ENCODE measurements at places on chromosomes 16 and 17. TPM values are rescaled to one million over a fixed set of nuclear protein-coding genes. Genes with fewer than 3 reads are reported as not detected.

DNA sequence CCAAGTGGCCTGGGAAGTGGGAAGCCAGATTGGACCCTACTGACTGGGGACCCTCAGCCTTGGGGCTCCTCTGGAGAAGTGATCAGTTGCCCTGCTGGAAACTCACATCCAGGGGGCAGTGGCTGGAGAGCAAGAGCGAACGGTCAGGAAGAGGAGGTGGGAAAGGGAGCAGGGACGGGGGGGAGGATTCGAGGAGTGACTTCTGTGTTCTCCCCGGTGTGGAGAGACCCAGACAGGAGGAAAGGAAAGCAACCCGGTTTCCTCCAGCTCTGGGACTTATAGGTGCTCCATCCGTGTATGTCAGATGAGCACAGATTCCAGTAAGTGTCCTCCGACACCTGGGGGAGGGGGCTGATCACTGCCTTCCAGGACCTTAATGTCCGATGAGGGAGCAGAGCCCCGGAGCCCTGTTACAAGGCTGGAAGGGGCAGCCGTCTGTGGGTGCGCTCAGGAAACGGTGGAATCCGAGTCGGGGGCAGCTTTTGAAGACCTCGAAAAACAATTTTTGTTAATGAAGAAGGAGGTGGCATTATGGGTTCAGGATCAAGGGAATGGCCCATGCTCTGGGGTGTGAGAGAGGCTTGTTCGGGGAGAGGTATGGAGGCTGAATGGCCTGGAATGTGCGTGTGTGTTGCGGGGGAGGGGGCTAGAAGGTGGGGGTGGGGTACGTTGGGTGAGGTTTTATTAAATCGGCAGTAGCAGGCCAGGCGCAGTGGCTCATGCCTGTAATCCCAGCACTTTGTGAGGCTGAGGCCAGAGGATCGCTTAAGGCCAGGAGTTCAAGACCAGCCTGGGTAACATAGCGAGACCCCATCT, 34.8 kb upstream of the NDRG4 start:
- no peak overlapping the region for H3K4me3 ChIP-seq
- DNase-seq: no peak
- H3K4me1 ChIP-seq: peaks cover 7% of the 10 kb centered on the region
- no peaks in the 10 kb centered on the region for H3K36me3 ChIP-seq
- peaks cover 47% of the 10 kb centered on the region for H3K27me3 ChIP-seq

- no peak for DNase-seq
- H3K27ac ChIP-seq: peak overlapping the region; percentile 94
- peaks cover 57% of the 10 kb centered on the region for H3K4me1 ChIP-seq
- H3K27me3 ChIP-seq: no peaks in the 10 kb centered on the region
- peak overlapping the region; percentile 73 for H3K4me3 ChIP-seq
- H3K36me3 ChIP-seq: peaks cover 4% of the 10 kb centered on the region
Observed at GRCh38 chr17:40101367-40102210, 1.2 kb upstream of the NR1D1 start.

DNA sequence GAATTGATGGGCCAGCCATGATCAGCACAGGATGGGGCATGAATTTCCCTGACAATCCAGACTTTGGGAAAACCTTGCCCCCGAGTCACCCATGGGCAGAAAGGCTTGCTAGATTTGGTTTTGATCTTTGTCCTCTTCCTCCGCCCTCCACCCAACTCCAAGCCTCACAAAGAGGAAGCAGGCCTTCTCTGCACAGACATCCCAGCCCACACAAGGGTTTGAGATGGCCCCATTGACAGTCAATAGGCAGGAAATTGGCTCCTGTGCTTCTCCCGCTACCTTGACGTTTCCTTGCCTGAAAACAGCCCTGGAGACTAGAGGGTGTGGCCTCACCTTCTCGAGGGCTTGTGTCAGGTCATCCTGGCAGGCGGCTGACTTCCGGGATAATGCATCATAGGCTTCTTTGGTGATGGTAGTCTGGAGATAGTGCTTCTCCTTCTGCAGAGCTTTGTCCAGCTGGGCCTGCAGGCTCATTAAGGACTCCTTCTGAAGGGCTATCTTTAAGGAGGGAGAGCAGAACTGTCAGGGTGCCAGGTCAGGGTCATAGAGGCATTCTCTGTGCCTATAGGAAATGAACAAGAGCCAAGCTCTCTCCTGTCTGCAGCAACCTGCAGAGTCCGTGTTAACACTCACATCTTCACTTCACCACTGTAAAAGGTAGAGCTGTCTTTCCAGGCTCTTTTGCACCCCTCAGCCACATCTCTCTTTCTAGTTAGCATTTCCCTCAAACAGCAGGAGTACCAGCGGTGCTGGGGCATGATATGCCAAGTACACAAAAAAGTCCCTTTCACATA, 32.2 kb downstream of the DHX38 start:
- H3K27me3 ChIP-seq: no peaks in the 10 kb centered on the region
- peak; percentile 34 for DNase-seq
- no peak overlapping the region for H3K4me3 ChIP-seq
- no peak overlapping the region for H3K27ac ChIP-seq
- no peaks in the 10 kb centered on the region for H3K4me1 ChIP-seq
- H3K36me3 ChIP-seq: no peaks in the 10 kb centered on the region

GRCh38 chr17:55284001-55284884, 19.5 kb downstream of the HLF start:
- H3K27me3 ChIP-seq: no peaks in the 10 kb centered on the region
- H3K27ac ChIP-seq: peak overlapping the region; percentile 14
- H3K36me3 ChIP-seq: no peaks in the 10 kb centered on the region
- H3K4me1 ChIP-seq: no peaks in the 10 kb centered on the region
- no peak overlapping the region for H3K4me3 ChIP-seq
- DNase-seq: no peak

DNA sequence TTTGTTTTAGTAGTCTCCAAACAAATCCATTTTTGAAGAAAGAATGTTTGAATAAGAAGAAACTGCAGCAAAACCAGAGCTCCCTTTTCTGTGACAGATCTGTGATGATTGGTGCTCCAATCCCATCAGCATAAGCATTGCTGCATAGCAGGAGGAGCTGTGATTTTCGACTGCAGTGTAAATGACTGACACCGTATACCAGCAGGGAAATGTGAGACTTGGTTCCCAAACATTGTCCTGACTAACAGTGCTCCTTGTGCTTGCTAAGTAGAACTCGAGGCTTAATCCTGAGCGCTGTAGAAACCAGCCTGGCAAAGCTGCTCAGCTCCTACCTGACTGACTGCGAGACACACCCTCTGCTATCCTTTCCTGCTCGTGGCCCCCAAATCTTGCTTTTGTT, 57.2 kb downstream of the NUP93 start:
- H3K4me3 ChIP-seq: no peak overlapping the region
- H3K27me3 ChIP-seq: no peaks in the 10 kb centered on the region
- no peak for DNase-seq
- H3K4me1 ChIP-seq: no peaks in the 10 kb centered on the region

GRCh38 chr17:51610834-51611233, 350.5 kb downstream of the UTP18 start:
- DNase-seq: no peak
- H3K4me1 ChIP-seq: no peaks in the 10 kb centered on the region
- no peaks in the 10 kb centered on the region for H3K36me3 ChIP-seq
- H3K4me3 ChIP-seq: no peak overlapping the region

- H3K4me3 ChIP-seq: no peak overlapping the region
- DNase-seq: no peak
- peaks cover 7% of the 10 kb centered on the region for H3K36me3 ChIP-seq
- H3K4me1 ChIP-seq: no peaks in the 10 kb centered on the region
Observed at GRCh38 chr16:48537275-48537674, 72.7 kb downstream of the N4BP1 start.

DNA sequence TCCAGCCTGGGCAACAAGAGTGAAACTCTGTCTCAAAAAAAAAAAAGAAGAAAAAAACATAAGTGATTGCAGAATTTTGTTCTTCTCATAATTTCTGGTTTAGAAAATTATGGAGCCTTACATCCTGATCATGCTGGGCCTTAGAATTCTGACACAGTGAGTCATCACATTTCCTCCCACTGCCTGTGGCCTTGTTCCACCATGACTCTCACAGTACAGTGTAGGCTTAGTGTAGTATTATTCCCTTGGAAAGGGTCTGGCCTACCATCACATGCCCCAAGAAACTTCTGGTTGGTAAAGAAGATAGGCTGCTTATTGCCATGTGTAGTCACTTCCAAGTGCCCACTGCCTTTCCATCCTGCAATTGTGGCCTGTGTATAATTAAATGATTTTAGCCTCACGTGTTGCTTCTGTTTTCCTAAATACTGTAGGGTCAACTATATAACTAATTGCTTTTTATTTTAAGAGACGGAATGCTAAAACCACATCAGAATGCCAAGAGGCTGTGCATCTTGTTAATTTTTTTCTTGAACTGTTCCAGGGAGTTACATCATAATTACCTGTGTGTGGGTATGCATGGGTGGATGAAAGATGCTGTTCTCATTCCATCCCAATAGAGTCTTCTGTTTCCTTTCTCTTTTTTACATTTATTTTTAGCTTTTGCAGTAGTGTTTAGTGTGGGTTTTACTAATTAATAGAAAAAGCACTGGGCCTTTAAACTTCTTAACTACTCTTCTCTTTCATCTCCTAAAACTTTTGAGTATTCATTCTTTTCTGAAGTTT, 25.9 kb downstream of the OGFOD1 start:
- H3K27me3 ChIP-seq: no peaks in the 10 kb centered on the region
- no peak overlapping the region for H3K4me3 ChIP-seq
- no peak for DNase-seq
- H3K36me3 ChIP-seq: peaks cover 4% of the 10 kb centered on the region

DNA sequence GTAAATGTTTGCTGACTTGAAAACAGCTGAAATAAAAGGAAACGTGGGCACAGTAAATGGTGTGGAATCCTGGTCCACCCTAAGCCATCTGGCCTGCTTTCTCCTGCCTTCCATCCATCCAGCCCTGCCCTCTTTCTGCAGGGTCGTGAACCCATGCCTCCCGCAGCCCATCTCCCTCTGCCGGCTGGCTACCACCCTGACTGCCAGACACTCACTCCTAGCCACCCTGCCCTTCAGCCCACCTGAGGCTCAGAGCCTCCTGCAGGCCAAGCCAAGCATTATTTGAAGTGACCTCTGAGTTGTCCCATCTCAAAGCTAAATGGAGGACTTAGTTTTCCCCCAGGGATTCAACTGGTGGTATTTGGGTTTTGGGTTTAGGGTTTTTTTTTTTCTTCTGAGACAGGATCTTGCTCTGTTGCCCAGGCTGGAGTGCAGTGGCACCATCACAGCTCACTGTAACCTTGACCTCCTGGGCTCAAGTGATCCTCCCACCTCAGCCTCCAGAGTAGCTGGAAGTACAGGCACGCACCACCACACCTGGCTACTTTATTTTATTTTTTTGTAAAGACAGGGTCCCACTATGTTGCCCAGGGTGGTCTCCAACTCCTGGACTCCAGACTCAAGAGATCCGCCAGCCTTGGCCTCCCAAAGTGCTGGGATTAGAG, 8.4 kb downstream of the ZDHHC1 start:
- H3K27ac ChIP-seq: no peak overlapping the region
- no peaks in the 10 kb centered on the region for H3K36me3 ChIP-seq
- no peaks in the 10 kb centered on the region for H3K27me3 ChIP-seq

DNA sequence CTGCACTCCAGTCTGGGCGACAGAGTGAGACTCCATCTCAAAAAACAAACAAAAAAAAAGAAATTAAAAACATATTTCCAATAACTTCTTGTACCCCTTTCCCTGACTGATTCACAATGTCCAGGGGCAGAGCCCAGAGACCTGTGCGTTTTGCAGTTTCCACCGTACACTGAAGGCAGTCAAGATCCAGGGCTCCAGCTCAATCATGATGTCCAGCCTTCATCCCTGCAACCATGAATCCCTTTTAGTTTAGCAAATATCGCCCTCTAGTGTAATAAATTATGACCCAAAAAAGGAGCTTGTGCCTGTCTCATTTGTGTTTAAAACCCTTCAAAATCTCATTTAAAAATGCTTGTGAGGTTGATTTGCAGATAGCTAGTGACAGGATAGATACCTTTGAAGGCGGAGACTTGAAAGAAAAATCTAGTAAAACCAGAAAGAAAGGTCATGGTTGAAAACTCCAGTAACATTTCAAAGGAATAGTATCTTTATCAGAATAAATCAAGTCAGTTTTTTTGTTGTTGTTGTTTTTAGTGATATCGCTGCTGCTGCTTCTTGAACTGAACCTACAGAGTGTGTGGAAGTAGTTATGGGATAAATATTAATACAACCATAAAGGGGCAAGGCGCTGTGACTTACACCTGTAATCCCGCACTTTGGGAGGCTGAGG, 3.7 kb upstream of the ERN1 start:
- DNase-seq: no peak
- H3K4me1 ChIP-seq: no peaks in the 10 kb centered on the region
- H3K27me3 ChIP-seq: no peaks in the 10 kb centered on the region
- no peaks in the 10 kb centered on the region for H3K36me3 ChIP-seq

DNA sequence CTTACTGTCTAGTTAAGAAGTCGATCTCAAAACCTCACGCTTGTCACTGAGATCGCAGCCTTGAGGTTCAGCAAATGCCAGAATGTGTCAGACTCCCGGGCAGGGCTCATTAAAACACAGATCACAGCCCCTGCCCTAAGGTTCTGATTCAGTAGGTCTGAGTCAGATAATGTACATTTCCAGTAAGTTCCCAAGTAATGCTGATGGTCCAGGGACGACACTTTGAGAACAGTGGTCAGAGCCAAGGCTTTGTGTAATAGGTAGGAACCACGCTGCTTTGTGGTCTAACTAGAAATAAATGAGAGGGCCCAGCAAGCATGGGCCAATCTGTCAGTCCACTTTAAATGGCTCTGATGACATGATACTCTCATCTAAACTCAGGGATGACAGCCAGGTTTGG, 228.6 kb downstream of the ZFHX3 start:
- DNase-seq: no peak
- H3K27me3 ChIP-seq: no peaks in the 10 kb centered on the region
- H3K4me3 ChIP-seq: no peak overlapping the region
- H3K27ac ChIP-seq: no peak overlapping the region

DNA sequence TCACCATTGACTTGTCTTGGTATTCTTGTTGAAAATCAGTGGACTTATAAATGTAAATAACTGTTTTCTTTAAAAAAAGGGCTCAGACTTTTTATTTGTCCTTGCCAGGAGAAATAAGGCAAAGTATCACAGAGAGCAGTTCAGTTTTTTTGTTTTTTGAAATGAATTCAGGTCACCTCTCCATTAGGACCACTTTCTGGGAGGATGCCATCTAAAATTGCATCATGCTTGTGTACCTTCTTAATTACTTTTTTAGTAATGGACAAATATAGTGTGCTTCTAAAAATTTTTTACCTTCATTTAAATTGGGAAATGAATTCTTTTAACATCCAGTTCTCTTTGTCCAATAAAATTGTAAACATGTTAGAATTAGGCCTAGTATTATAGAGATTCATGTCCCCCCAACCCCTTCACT, 210.0 kb downstream of the BCAS3 start:
- H3K36me3 ChIP-seq: no peaks in the 10 kb centered on the region
- H3K4me1 ChIP-seq: no peaks in the 10 kb centered on the region
- no peak overlapping the region for H3K27ac ChIP-seq
- no peak overlapping the region for H3K4me3 ChIP-seq
- DNase-seq: no peak
- no peaks in the 10 kb centered on the region for H3K27me3 ChIP-seq

GRCh38 chr16:89489898-89490438, 393 bp downstream of the ANKRD11 start:
- H3K27ac ChIP-seq: peak overlapping the region; percentile 91
- no peak for DNase-seq
- H3K27me3 ChIP-seq: no peaks in the 10 kb centered on the region
- peaks cover 25% of the 10 kb centered on the region for H3K4me1 ChIP-seq
- H3K36me3 ChIP-seq: no peaks in the 10 kb centered on the region

The SP6 gene
- 8.7 TPM for total RNA-seq

The SLC16A11 gene
- total RNA-seq: 0.40 TPM

The ACAP1 gene
- total RNA-seq: 7.4 TPM

The KIF18B gene
- total RNA-seq: 5.7 TPM

The CDC6 gene
- 40.8 TPM for total RNA-seq

The ADAD2 gene
- not detected for total RNA-seq

The FOXJ1 gene
- total RNA-seq: 2.5 TPM

The TLCD3B gene
- total RNA-seq: 0.16 TPM

The ZSCAN32 gene
- total RNA-seq: 7.5 TPM

The GPR142 gene
- total RNA-seq: 0.35 TPM

The LDAF1 gene
- total RNA-seq: 25.6 TPM

The RGS11 gene
- 4.0 TPM for total RNA-seq

The SPAG7 gene
- 47.7 TPM for total RNA-seq

The C17orf58 gene
- 10.3 TPM for total RNA-seq

The SNX20 gene
- 1.6 TPM for total RNA-seq
